Osteoblast (primary cell): ENCODE measurements at places on chromosomes 16 and 17. TPM values are rescaled to one million over a fixed set of nuclear protein-coding genes. Genes with fewer than 3 reads are reported as not detected.

The KCNG4 gene
- not detected in 2 replicates for total RNA-seq

The KRT28 gene
- not detected in 2 replicates for total RNA-seq

- DNase-seq: peak; percentile 88
Measured at GRCh38 chr16:81035975-81036750, 521 bp downstream of the ATMIN start.

DNA sequence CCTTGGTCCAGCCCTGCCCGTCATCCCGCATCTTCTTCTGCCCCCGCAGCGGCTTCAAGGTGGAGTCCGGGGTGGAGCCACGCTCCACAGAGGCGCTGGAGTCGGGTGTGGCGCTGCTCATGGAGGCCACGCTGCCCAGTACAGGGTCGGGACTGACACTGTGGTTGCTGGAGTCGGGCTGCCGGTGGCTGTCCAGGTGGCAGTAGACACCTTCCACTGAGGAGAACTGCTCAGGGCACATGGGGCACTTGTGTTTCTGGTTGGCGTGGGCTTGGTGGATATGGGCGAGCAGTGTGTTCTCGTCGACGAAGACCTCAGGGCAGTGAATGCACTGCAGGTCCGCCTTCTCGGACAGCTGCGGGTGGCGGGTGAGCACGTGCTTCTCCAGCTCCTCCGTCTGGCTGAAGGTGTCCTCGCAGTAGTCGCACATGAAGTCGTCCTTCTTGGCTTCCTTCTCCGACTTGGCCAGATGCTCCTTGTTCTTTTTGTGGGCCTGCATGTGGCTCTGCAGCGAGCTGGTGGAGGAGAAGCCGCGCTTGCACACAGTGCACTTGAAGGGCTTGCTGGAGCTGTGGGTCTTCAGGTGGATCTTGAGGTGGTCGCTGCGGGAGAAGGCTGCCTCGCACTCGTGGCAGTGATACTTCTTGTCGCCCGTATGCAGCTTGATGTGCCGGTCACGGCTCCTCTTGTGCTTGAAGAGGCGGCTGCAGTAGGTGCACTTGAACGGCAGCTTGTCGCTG is 217.8 kb downstream of the ZNF423 start:
- DNase-seq: peak; percentile 76

DNA sequence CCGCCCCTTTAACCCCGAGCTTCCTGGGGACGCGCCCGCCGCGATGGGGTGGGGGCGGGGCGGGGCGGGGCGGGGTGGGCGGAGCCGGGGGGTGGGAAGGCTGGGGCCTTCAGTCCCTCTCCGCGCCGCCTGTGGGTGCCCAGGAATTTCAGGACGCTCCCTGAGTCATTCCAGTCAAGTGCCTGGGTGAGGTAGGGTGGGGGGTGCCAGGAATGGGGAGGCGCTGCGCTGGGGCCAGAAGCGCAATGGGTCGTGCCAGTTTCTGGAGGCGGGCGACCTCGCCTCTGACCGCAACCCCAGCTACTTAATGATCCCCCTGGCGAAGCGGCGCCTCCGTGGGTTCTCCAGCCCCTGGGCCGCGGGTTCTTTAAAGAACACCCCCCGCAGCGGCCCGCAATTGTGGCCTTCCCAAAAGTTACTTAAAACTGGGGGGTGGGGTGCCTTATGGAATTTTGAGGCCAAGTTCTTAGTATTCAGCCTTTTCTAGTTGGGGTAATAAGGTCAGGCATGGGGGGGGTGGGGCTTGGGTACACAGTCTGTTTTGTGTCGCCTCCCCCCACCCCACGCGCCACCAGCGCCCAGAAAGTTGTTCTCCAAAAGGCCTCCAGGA is 826 bp upstream of the GSE1 start:
- peak; percentile 100 for DNase-seq

- no peak for DNase-seq
Measured at GRCh38 chr17:48610282-48611211, at the start of gene HOXB7. HOXB7 (minus strand) TSS chr17:48611017; CDS start chr17:48610918, 99 bp downstream.
